ENCODE measurements at places on chromosomes 13 and 19.

DNA sequence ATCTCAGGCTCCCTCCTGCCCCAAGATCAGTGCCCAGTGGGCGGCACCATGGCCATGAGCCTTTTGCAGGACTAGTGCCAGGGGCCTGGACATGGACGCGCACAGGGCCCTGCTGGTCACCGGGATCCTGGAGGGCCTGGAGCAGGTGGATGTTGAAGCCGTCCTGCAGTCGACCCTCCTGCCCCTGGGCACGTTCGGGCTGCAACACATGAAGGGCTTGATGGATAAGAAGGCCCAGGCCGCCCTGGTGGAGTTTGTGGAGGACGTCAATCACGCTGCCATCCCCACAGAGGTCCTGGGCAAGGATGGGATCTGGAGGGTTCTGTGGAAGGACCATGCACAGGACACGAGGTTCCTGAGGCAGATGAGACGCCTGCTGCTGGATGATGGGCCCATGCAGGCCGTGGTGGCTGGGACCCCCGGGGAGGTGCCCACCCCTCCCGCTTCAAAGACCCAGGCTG is 38.0 kb upstream of the PNMA8B start:
- no peak for DNase-seq

- DNase-seq, result no peak
Observed at GRCh38 chr13:33079960-33080359, 63.7 kb downstream of the KL start.

GRCh38 chr19:49637821-49638738 is 1.9 kb downstream of the RRAS start:
- DNase-seq, result no peak

DNA sequence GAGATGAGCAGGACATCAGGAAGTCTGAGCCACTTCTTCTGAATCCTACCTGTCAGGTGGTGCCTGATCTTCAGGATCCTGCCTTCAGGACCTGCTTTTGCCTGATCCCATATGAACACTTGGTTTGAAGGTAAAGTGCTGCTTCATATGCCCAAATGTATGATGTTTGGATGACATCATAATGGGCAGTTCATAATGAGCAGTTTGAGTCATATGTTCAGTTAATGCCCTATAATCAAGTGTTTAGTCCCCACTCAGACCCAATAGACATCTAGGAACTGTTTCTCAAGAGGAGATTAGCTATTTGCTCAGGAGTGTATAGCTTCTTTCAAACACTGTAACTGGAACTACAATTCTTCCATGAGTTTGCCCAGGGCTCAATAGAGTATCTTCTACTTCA is 58.8 kb downstream of the POLR1D start:
- DNase-seq, result no peak

DNA sequence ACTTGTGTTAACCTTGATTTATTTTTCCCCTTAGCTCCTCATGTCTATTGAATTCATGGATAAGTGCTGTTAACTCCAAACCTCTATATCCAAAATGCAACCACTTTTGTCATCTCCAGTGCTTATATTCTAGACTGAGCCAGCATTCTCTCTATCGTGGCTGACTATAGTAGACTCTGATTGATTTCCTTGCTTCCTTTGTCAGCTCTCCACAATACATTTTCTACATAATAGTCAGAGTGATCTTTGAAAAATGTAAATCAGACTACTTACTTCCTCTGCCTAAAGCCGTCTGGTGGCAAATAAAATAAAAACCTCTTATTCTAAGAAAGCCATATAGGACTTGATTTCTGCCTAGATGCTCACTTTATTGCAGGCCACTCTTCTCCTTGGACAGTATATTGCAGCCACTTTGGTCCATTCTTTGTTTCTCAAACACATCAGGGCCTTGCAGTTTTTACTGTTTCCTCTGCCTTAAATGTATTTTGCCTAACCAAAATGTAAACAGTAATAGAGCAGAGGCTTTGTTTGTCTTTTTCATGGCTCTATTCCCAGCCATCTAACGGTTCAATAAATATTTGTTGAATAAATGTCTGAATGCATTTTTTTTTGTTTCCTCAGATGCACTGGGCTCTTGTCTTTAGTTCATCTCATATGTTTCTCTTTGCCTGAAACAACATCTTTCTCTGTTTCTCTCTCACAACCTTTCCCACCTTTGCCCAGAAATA is 243.6 kb upstream of the CSNK1A1L start:
- DNase-seq, result no peak

DNA sequence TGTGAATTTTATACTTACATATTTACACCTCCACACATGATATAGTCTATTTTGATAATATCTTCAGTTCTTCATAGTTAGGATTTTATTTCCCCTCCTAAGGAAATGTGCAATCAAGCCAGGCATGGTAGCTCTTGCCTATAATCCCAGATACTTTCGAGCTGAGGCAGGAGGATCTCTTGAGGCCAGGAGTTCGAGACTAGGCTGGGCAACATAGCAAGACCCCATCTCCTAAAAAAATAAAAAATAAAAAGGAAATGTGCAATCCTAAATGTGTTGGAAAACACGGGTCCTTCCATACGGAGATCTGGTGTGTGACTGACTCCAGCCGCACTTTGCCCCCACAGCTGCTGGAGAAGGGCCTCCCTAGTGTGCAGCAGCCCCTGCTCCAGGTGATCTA is 71.5 kb downstream of the ZAR1L start:
- no peak for DNase-seq

DNA sequence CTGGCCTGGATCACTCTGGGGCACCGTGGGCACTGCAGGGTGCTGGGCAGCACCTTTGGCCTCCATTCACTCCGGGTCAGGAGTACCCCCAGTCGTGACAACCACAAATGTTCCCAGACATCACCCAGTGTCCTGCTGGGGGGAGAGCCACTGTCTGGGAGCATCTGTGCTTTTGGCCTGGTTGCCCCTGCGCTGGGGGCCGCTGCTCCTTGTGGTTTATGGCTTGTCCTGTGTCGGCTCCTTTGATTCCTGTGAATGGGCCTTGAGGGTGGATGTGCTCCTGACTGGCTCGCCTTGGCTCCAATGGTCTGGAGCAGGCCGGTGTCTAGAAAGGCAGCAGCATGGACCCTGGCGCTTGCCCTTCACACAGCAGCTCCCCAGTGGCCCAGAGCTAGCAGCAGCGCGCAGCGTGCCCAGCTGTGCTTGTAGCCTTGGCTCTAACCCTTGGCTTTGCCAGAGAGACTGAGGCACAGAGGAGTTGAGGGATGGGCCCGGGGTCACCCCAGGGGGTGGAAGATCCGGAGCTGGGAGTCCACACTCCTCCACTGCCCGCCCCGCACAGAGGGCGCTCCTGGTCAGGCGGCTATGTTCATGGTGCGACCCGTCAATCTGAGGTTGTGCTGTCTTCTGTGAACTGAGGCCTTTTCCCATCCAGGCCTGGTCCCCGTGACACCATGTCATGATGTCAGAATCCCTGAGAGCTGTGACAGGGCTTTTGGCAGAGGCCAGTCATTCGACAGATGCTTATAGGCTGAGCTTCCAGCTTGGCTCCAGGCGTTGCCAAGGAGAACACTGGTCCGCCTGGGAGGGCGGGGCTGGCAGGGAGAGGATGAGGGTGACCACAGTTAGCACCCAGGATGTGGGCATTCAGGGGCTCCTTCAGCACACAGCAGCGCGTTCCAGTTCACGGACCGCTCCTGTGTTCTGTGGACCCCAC is 4.1 kb downstream of the DAZAP1 start:
- DNase-seq, result no peak

DNA sequence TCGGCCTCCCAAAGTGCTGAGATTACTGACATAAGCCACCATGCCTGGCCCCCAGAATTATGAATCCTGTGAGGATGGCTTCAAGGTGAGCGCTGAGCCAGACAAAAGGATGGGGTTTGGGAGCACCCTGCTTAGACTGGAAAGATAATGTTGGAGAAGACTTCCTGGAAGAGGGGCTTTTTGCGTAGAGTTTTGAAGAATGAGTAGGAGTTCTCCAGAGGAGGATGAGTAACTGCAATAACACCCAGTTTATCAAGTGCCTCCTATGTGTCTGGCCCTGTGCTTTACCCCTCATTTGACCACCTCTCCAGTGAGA is 641 bp upstream of the GDF15 start:
- no peak for DNase-seq

- DNase-seq, result no peak
Observed at GRCh38 chr13:114100446-114101357, 31.7 kb downstream of the RASA3 start.

DNA sequence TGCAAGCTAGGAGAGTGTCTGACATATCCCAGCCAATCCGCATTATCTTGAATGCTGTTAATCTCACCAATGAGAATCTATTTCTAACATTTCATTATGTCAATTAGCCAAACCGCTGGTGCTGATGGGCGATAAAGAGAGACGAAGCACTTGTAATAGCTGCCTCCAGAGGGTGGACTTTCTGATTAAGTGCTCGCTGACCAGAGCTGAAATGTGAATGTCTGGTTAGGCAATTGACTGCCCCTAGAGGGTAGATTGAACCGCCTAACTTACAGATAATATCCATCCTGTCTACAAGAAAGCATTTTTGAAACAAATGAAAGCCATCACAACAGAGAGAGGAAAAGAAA is 552 bp upstream of the GRWD1 start:
- DNase-seq, result no peak

GRCh38 chr13:79874396-79875360 is 393.7 kb downstream of the NDFIP2 start:
- DNase-seq, result no peak

DNA sequence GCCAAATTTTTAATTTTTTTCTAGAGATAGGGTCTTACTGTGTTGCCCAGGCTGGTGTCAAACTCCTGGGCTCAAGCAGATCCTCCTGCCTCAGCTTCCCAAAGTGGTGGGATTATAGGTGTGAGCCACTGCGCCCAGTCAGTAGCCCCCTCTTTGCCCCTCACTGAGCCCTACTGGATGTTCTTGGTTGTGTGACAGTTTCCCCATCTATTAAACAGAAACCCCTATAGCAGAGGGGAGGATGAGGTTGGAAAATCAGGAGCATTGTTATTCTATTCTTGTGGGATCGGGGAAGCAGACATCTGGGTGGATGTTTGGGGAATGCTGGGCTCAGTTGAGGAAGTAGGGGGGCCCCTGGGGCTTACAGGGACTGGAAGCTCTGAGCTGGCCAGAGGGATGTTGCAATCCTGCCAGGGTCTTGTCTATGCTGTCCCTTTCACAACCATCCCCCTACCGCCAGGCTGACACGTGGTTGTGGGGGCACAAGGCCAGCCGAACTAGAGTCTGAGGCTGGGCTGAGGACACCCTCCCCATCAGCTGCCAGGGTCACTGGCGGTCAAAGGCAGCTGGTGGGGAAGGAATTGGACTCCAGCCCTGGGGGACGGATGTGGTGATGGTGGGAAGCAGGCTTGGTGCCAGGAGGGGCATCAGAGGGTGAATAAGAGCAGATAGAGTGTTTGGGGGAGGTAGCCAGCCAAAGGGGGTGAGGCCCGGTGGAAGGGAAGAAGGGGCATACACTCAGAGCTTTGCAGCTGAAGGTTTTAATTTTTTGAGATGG is 10.9 kb downstream of the APOC1 start:
- no peak for DNase-seq

- DNase-seq, result no peak
Observed at GRCh38 chr19:11705474-11705873, 33.3 kb downstream of the ZNF823 start.

GRCh38 chr19:49809160-49809940 is 3.7 kb downstream of the FUZ start:
- DNase-seq, result no peak

DNA sequence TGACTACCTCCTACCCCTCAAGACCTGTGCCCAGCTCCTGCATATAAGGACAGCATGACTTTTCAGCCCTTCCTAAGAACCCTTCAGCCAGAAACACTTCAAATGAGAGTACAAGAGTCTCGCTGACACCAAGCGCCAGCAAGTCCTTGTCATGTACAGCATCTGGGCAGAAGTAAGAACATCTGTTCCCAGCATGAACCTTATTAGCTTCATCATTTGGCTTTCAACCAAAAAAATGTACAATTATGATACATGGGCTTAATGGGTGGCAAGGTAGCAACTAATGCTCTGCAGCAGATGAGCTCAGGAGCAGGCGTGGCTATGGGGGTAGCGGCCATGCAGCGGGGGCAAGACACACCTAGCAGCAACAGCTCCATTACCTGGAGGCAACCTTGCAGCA is 487.6 kb downstream of the COG6 start:
- no peak for DNase-seq

DNA sequence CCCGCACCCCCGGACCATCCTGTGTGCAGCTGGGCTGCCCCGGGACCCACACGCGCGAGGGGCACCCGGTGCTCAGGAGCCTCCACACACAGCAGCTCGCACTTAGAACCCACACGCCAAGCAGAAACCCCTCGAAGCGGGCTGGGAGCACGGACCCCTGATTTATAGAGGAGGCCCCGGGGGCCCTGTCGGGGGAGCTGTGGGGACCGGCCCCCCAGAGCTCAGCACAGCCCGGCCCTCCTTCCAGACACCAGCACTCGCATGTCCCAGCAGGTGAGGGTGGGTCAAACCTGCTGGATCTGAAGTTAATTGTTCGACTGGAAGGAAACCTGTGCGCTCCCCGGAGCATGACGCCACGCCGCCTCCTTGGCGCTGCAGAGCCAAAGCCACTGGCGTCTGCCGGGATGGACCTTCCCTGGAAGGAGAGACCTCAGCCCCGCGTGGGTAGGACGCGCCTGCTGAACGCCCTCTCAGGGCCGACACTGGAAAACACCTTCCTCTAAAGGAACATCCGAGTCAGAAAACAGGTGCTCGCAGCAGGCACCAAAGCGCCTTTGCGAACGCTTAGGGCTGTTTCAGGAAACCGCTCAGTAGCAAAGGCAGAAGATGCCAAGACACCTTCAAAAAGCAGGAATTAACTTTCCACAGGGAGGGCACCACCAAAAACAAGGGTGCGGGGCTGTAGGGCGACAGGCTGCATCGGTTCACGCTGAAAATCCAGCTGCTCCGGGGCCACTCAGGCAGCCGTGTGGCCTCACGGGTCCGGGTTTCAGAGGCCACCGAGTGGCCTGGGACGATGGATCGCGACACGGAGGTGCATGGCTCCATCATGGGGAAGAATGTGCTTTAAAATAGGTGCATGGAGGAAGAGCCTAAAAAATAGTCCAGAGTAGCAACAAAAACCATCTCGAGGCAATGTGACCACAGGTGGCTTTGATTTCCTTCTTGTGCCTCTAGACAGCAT is 37.8 kb upstream of the GRTP1 start:
- no peak for DNase-seq

GRCh38 chr13:113090806-113091205 is 14.8 kb upstream of the F7 start:
- DNase-seq, result no peak

DNA sequence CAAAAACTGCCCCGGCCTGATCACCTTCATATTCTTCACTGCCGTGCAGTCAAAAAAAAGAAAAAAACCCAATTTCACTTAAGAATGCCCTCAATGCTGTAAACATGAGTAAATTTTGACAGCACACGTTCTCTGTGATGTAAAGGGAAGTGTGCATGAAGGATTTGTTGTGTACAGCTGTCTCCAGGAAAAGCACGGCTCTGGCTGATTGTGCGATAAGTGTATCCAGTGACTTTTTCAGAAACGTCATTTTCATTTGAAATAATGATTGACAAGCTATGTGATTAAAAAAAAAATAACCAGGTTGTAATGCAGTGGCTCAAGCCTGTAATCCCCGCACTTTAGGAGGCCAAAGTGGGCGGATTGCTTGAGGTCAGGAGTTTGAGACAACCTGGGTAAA is 39.6 kb downstream of the ANKRD10 start:
- no peak for DNase-seq

Data from stimulated activated CD8-positive, alpha-beta memory T cell treated with anti-CD3 and anti-CD28 coated beads, Interleukin-15, amount 100 ng/mL, for 24 hours (primary cell).